ENCODE measurements at places on chromosomes 1 and 21.

- DNase-seq: no peak
Measured at GRCh38 chr1:6389971-6390370, 3.6 kb downstream of the ACOT7 start.

DNA sequence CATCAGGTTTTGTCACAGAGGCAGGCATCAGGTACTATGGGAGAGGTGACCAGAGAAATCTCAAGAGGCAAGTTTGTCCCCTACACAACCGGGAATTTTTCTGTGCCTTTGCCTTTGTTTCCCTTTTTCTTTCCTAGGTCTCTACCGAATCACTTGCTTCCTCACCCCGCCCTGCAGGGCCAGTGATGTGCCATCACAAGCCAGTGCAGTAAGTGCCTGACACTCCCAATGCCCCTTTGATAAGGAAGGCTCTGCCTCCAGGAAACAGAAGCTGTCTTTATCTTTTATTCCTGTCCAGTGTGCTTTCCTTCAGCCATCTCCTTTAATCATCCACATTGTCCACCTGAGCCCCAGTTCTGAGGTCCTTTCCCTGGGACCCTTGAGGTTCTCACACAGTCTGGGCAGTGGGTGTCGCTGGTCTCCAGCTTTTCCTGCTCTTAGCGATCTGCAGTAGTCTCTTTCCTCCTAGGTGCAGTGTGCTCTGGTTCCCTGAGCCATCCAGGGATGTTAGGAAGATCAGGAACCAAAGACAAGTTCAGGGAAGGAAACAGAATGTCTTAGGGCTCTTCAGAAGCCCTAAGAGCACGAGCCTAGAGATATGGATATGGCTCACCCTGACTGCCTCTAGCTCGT is 36.6 kb downstream of the GJA5 start:
- no peak for DNase-seq

- DNase-seq: no peak
Measured at GRCh38 chr1:206508956-206509355, 1.6 kb downstream of the RASSF5 start.

DNA sequence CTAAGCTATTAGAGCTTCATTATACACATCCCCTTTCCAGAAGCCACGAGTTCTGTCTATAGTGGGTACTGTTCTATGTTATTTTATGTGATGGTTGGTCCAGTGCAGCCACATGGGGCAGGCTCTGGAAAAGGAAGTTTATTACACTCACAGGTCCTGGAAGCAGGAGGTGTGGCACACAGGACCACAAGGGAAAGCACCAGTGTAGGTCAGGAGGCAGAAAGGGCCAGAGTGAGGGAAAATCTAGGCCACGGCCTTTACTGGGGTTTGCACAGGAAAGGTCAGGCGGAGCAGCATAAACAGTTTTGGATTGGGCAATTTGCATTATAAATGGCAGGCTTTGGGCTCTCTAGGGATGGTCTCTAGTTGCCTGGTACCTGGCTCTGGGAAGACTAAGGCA is 21.8 kb upstream of the CNIH3 start:
- no peak for DNase-seq

DNA sequence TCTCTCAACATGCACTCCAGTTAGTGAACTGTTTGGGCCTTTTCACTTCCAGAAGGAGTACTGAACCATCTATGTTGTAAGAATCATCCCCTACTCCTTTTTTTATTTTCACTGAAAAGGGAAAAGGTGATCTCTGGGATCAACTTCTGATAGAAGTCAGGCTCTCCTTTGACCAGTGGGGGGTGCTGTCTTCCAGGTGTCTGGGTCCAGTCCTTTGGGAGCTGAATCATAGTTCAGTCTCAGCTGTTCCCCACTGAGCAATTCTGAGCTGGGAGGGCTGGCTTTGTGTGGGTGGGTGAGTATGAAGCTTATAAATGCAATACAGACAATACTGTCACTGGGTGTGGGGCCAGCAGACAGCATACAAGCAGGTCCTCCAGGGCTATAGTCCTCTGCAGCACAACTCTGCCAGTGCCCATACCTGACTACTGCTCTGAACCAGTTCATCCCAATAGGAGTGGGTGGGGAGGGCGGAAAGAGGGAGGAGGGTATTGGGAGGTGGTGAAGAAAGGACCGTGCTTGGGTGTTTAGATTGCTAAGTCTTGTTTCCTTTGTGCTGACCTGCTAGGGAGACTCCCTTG is 12.5 kb upstream of the SARS1 start:
- DNase-seq: no peak

GRCh38 chr1:44321466-44321865 is 33.6 kb downstream of the ERI3 start:
- DNase-seq: no peak

- no peak for DNase-seq
Measured at GRCh38 chr21:34335316-34335715, 28.5 kb upstream of the KCNE2 start.

DNA sequence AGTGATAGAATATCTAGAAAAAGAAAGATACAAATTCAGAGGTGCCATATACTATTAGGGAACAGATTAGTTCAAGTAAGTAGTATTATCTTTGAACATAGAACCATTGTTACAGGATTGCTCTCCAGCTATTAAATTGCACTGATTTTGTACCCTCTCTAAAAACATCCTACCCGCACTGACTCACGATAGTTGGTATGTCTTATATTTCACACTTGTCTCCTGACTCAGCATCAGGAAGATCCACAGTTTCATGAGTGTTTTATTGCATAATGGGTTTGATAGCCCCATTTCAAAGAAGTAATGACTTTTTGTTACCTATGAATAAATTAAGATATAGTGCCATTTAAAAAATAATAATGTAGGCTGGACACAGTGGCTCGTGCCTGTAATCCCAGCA is 6.0 kb downstream of the TATDN3 start:
- no peak for DNase-seq

DNA sequence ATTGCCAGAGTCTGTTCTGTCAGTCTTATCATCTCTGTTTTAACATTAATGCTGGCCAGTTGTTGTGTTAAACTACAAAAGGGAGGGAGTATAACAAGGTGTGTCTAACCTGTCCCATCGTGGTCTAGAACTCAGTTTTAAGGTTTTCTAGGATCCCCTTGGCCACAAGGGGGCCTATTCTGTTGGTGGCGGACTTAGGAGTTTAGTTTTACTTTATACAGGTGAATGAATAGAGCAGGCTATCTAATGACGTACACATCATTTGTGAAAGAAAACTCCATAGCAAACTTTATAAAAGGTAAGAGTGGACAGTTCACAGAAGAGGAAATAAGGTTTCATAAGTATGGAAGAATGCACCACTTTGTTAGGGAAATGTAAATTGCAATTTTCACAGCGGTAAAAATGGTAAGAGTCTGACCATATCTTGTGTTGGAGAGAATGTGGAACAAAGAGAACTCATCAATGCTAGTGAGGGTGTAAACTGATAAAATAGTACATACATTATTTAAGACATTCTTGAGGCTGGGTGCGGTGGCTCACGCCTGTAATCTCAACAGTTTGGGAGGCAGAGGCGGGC is 2.5 kb upstream of the ATF6 start:
- DNase-seq: no peak

DNA sequence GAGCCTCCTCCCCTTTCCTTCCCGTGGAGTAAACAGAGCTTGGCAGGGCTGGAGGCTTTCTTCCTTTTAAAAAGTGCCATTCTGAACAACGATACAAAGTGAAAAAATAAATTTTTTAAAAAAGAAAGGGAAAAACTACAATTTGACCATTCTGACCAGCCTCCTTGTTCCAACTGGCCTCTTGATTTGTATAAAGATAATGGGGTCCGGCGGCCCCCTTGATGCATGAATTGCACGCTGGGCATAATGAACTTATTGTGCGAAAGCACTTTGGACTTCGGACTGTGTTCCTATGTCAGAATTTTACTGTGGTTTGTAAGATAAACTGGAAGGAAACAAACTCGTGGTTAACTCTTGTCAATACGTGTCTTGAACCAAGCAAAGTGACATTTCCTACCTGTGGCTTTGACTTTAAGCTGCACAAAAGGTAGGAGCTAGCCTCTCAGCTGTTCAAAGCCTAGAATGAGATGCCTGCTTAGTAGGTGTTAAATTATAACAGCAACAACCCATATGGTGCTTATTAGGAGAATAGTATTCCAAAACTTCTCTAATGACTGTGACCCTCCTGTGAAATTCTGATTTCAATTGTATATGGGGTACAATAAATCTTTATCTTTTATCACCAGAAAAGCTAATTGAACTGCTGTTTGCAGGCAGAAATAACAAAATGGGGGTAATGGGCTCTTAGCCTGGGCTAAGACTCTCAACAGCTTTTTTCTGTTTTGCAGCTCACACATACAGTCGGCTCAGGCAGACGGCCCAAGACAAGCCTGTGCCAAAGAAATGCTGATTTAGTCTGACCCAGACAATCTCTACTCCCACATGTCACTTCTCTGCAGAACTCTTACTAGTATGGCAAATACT is 9.3 kb downstream of the IRF2BP2 start:
- no peak for DNase-seq

GRCh38 chr1:204692325-204692840 is 6.8 kb upstream of the LRRN2 start:
- DNase-seq: no peak

GRCh38 chr1:87880098-87880760 is 551.5 kb downstream of the LMO4 start:
- no peak for DNase-seq

DNA sequence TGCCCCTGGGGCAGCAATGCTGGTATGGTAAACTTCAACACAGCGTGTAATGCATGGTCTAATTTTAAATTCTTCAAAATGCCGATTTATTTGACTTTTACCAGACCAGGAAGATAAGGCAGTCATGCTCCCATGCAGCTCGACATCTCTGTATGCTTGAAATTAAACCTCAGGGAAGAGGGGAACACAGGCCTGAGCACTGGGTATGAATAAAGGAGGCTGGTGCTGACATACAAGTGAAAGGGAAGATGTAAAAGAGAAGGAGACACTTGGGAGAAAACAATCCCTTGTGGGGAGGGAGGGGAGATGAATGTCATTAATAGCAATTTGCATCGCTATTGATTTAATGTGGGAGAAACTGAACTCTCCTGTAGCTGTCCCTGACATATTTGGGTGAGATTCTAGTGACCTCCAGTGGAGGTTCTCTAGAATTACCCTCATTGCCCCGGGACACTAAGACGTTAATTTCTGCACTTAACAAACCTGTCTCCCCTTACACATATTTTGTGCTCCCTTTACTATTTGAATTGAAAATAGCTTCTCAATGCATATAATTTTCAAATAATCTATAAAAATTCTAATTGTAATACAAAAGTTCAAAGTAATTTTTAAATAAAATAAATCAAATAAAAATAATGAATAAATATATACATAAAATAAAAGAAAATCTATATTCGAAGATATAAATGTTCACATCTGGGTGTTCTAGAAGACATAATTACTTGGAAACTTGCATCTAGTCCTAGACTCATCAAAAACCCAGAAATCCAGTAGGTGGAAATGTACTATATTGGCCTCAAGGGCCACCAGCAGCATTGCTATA is 283.1 kb downstream of the LMX1A start:
- no peak for DNase-seq

DNA sequence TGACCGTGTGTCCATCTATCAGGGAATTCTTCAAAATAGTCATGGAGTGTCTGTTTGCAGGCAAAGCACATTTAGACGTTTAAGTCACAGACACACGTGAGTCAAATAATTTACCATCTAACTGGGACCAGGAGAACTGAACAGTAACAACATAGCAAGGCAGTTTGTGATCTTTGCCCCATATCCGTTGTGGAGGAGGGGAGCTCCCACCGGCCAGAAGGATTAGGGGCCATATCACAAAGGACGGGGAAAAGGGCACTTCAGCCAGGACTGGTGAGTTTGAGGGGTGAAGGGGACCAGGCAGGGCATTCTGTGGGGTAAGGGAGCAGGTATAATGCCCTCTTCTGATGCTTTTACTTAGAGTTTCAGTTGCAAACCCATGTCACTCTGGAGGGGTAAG is 22.9 kb downstream of the ELAPOR1 start:
- no peak for DNase-seq

DNA sequence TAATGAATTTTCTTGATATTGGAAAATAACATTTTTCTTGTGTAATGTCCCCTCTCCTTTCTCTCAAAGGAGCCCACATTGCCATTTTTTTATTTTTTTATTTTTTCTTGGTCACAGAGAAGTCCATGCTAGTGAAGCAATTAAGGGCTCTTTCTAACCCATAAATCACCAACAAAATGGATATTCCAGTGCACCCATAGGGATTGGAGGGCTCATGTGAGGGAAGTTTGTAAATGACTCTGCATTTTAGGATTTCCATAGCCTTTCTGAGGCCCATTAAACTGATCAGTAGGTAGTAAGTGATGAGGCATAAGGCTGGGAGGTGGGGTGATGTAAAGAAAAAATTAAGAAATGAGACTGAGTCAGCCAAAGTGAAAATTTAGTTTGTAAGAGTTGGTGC is 55.9 kb upstream of the JAK1 start:
- DNase-seq: no peak

- no peak for DNase-seq
Measured at GRCh38 chr1:204692841-204693356, 7.4 kb upstream of the LRRN2 start.

DNA sequence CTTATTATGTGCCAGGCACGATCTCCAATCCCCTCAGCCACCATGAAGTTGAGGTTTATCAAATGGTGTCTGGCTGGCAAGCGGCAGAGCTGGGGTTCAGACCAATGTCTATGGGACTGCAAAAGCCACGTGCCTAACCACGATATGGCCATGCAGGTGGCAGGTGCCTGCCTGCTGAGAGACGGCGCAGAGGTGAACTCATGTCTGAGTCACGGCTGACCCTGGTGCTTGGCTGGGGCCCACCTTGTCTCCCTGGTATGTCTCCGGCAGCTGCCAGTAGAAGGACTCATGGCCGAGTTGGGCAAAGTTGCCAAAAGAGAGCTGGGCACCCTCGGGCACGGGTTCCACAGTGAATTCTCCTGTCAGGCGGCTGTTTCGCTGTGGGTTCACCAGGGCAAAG is 59.9 kb downstream of the LDLRAD2 start:
- no peak for DNase-seq

GRCh38 chr1:208269338-208269666 is 25.1 kb upstream of the PLXNA2 start:
- DNase-seq: no peak

DNA sequence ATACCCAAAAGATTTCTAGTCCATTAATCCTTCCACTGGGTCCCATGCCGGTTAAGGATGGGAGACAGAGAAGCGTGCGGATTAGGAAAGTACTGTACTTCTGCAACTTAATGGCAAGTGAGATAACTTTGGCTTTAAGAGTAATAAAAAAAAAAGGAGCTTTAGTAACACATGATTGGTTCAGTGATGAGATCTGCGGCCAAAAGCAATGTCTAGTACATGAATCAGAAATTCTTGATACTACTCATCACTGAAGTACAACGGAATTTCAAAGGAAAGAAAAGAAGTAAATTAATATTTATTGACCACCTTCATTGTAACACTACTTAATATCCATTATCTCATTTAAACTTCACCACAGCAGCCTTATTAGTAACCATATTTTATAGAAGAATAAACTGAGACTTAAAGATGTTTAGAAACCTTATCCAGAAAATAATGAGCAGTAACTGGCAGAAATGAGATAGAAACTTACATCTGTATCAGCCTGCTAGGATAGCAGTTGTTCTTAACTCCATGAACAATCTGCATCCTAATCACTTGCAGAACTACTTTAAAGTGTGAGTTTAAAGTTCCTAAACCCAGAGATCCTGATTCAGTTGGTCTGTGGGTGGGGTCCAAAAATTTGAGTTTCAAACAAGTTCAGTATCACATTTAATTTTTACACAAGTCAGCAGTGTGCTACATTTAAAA is 14.1 kb upstream of the NUF2 start:
- no peak for DNase-seq
